ENCODE measurements at places on chromosomes 5 and 9. TPM values are rescaled to one million over a fixed set of nuclear protein-coding genes. Genes with fewer than 3 reads are reported as not detected.
A peak's percentile ranks its signal among the peaks of the same experiment; 100 is the strongest.

- H3K36me3 ChIP-seq, result no peaks in the 10 kb centered on the region
- DNase-seq, result no peak
- no peaks in the 10 kb centered on the region for H3K4me1 ChIP-seq
Measured at GRCh38 chr5:13704396-13704795, 240.1 kb downstream of the DNAH5 start.

GRCh38 chr5:157607371-157608161 lies 32.0 kb upstream of the ADAM19 start:
- no peaks in the 10 kb centered on the region for H3K27me3 ChIP-seq
- no peak overlapping the region for H3K27ac ChIP-seq
- no peak overlapping the region for H3K4me3 ChIP-seq
- no peak for DNase-seq

DNA sequence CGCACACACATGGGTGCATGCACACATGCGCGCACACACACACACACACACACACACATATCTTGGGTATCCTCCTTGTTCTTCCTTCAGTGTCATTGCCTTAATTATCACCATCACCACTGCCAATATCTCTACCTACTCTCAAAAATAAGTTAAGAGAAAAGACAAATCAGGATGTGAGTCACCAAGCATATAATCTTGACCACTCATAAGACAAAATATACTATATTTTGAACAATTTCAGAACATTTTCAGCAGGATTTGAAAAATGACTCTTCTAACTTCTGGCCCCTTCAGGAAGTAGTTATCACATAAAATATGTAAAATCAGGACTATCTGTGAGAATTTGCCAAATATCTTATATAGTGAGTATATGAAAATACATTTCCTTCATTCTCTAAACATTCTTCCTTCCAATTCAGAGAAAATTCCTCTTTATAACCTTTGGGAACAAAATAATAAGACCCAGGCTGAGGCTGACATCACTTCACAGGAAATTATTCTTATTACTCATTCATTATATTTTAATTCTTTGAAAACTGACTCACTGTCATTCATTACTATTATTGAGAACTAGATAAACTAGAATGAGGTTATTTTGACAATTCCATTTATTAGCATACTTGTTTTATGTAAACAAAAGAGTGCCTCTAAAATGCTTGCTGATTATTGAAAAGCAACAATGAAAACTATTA lies 772.0 kb upstream of the ACO1 start:
- no peak overlapping the region for H3K27ac ChIP-seq
- no peak overlapping the region for H3K4me3 ChIP-seq
- DNase-seq, result no peak
- no peaks in the 10 kb centered on the region for H3K36me3 ChIP-seq
- H3K27me3 ChIP-seq, result no peaks in the 10 kb centered on the region
- no peaks in the 10 kb centered on the region for H3K4me1 ChIP-seq

- H3K27me3 ChIP-seq, result no peaks in the 10 kb centered on the region
- H3K36me3 ChIP-seq, result no peaks in the 10 kb centered on the region
- DNase-seq, result peak; percentile 21
- H3K4me3 ChIP-seq, result no peak overlapping the region
- no peaks in the 10 kb centered on the region for H3K4me1 ChIP-seq
Measured at GRCh38 chr5:75985077-75985476, 98.1 kb upstream of the SV2C start.

- peaks cover 26% of the 10 kb centered on the region for H3K36me3 ChIP-seq
- H3K4me1 ChIP-seq, result peaks cover 4% of the 10 kb centered on the region
- no peak overlapping the region for H3K4me3 ChIP-seq
- H3K27ac ChIP-seq, result no peak overlapping the region
- H3K27me3 ChIP-seq, result 0 out of 2 replicates have a peak, but pooled peaks cover 5% of the 10 kb centered on the region
Measured at GRCh38 chr5:14483504-14484157, 98.0 kb upstream of the OTULINL start.

DNA sequence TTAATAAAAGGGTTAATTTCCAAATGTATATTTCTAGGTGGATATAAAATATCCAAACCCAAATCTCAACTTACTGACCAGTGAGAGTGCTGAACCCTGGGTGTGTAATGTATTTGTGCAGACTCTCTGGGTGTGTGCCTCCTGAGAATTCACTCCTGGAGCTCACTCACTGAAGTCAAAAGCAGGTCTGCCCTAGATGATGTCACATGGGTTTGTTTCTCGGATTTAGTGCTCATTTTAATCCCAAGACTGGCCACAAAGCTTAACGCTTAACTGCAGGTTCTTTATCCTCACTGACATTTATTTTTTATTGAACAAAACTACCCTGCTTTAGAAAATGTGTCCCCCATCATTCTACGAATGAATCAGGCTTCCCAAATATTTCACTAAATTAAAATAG lies 179.4 kb downstream of the PPP2R2B start:
- H3K4me3 ChIP-seq, result no peak overlapping the region
- no peaks in the 10 kb centered on the region for H3K36me3 ChIP-seq
- H3K4me1 ChIP-seq, result peaks cover 33% of the 10 kb centered on the region
- H3K27me3 ChIP-seq, result no peaks in the 10 kb centered on the region

- no peak for DNase-seq
- H3K27me3 ChIP-seq, result no peaks in the 10 kb centered on the region
- no peak overlapping the region for H3K4me3 ChIP-seq
- H3K4me1 ChIP-seq, result peaks cover 9% of the 10 kb centered on the region
- H3K27ac ChIP-seq, result no peak overlapping the region
Measured at GRCh38 chr9:109274884-109275730, 45.8 kb downstream of the EPB41L4B start.

- no peak overlapping the region for H3K4me3 ChIP-seq
- no peaks in the 10 kb centered on the region for H3K27me3 ChIP-seq
- H3K4me1 ChIP-seq, result no peaks in the 10 kb centered on the region
- peaks cover 6% of the 10 kb centered on the region for H3K36me3 ChIP-seq
Measured at GRCh38 chr9:108983885-108984284, 29.4 kb downstream of the CTNNAL1 start.

DNA sequence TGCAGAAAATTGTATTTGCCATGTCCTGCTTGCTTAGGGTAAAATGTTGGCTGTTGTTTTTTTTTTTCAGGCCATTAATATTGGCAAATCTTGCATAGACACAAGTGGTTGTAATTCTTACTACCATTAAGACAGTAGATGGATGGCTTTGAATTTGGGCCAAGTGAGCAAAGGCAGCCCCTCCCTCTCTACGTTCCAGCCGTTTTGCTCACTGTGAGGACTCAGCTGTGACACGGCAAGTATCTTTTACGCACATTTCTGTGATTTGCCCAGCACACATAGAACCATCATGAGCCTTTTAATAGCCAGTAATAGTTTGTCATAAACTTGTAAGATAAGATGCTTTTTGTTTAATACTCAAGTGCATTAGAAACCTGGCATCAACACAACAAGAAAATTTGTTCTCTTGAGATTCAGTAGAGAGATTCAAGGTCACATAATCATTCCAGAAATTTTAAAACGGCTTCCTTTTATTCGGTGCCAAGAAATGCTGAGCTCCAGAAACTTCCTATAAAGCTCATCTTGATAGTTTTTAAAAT lies 205.2 kb upstream of the ADCY2 start:
- no peaks in the 10 kb centered on the region for H3K4me1 ChIP-seq
- H3K27me3 ChIP-seq, result no peaks in the 10 kb centered on the region
- no peak overlapping the region for H3K4me3 ChIP-seq
- no peak overlapping the region for H3K27ac ChIP-seq
- H3K36me3 ChIP-seq, result no peaks in the 10 kb centered on the region

GRCh38 chr9:114671605-114672004 lies 10.4 kb downstream of the TEX48 start:
- no peak for DNase-seq
- H3K36me3 ChIP-seq, result no peaks in the 10 kb centered on the region
- no peak overlapping the region for H3K4me3 ChIP-seq
- no peaks in the 10 kb centered on the region for H3K27me3 ChIP-seq
- no peak overlapping the region for H3K27ac ChIP-seq
- H3K4me1 ChIP-seq, result no peaks in the 10 kb centered on the region

GRCh38 chr9:92146610-92147009 lies 31.4 kb upstream of the SPTLC1 start:
- peak overlapping the region; percentile 40 for H3K4me3 ChIP-seq
- DNase-seq, result no peak
- H3K36me3 ChIP-seq, result no peaks in the 10 kb centered on the region

- peak overlapping the region; percentile 17 for H3K27ac ChIP-seq
- H3K27me3 ChIP-seq, result no peaks in the 10 kb centered on the region
- DNase-seq, result no peak
- H3K4me1 ChIP-seq, result peaks cover 77% of the 10 kb centered on the region
- no peak overlapping the region for H3K4me3 ChIP-seq
Measured at GRCh38 chr9:125650271-125650737, 56.7 kb downstream of the MAPKAP1 start.

GRCh38 chr9:130459151-130459550 lies 14.4 kb downstream of the ASS1 start:
- no peak overlapping the region for H3K4me3 ChIP-seq
- H3K27ac ChIP-seq, result no peak overlapping the region
- no peaks in the 10 kb centered on the region for H3K36me3 ChIP-seq
- DNase-seq, result no peak
- H3K4me1 ChIP-seq, result no peaks in the 10 kb centered on the region
- no peaks in the 10 kb centered on the region for H3K27me3 ChIP-seq

- peak overlapping the region; percentile 6 for H3K4me3 ChIP-seq
- H3K36me3 ChIP-seq, result no peaks in the 10 kb centered on the region
- peak; percentile 77 for DNase-seq
- H3K27me3 ChIP-seq, result no peaks in the 10 kb centered on the region
Measured at GRCh38 chr5:34474573-34475021, 181.5 kb upstream of the RAI14 start.

DNA sequence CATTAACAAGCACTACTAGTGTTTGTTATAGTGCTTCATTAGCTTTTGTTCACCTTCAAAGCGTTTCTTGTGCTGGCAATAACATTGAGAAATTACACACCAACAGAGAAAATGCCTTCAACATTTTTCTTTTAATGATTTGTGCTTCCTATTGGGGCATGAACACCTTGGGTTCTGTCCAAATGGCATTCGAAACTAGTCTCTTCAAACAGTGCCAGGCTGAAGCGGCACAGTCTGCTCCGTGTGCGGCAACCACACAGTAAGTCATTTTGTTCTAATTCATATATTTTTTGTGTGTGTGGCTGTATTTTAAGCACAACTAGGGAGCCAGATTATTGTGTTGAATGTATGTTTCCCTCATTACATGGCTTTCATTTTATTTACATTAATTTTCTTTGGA lies 414.7 kb upstream of the SGCD start:
- no peaks in the 10 kb centered on the region for H3K27me3 ChIP-seq
- H3K36me3 ChIP-seq, result no peaks in the 10 kb centered on the region
- no peak overlapping the region for H3K4me3 ChIP-seq
- no peak overlapping the region for H3K27ac ChIP-seq
- no peaks in the 10 kb centered on the region for H3K4me1 ChIP-seq
- DNase-seq, result no peak

DNA sequence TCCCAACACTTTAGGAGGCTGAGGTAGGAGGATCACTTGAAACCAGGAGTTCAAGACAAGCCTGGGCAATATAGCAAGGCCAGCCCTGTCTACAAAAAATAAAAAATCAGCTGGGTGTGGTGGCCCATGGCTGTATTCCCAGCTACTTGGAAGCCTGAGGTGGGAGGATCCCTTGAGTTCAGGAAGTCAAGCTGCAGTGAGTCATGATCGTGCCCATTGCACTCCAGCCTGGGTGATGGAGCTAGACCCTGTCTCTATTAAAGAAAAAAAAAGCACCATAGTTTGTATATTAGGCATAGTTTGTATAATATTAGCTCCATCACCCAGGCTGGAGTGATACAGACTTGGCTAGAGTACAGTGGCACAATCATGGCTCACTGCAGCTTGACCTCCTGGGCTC lies 9.6 kb upstream of the NME5 start:
- H3K36me3 ChIP-seq, result no peaks in the 10 kb centered on the region
- H3K4me3 ChIP-seq, result no peak overlapping the region
- no peak for DNase-seq
- no peaks in the 10 kb centered on the region for H3K4me1 ChIP-seq

Gene IL5
- not detected for total RNA-seq

Gene SPINK13
- not detected for total RNA-seq

Gene IRX1
- 1.8 TPM for total RNA-seq

Gene SLC36A3
- total RNA-seq, result not detected

Gene IZUMO3
- not detected for total RNA-seq

Gene PCDHGA6
- 4.8 TPM for total RNA-seq

Gene TAF11L4
- not detected for total RNA-seq

Gene SNCAIP
- 8.0 TPM for total RNA-seq

Measured in GM23338 (cell line).